ENCODE measurements at places on chromosomes 1 and 21.

DNA sequence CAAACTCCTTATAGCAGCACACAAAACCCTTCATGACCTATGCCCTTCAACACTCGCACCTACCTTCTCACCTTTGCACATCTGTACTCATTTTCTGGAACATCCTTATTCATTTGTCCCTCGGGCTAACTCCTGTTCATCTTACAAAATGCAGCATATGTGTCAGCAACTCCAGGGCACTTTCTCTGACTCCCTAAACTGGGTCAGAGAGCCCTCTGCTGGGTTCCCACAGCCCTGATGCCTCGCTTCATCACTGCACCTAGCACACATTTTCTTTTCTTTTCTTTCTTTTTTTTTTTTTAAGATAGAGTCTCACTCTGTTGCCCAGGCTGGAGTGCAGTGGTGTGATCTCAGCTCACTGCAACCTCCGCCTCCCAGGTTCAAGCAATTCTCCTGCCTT lies 54.0 kb downstream of the RAB3B start:
- DNase-seq, result no peak

GRCh38 chr1:90200646-90201205 lies 205.8 kb downstream of the ZNF326 start:
- no peak for DNase-seq

DNA sequence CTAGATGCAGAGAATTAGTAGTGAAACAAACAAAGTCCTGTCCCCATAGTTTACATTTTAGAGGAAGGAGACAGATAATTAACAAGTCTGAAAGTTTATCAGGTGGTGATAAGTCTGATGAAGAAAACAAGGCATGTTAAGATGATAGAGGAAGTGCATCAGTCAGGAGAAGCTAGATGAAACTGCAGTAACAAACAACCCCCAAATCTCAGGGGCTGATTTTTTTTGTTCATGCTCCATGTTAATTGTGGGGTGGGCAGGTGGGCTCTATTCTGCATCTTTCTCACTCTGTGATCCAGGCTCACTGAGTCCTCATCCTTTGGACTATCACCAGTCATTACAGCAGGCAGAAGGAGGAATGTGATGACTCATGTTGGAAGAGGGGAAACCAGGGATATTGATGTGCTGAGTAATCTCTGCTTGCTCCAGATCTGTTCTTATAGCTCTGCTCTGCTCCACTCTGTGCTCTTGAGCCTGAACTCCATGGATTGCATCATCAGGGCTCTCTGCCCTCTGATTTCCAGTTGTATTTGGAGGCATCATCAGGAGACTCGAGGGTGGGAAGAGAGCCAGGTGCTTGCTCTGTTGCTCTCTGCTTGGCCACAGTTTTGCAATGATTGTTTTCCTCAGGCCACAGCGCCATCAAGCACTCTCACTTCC lies 166.9 kb downstream of the IER5 start:
- no peak for DNase-seq

- DNase-seq, result no peak
Measured at GRCh38 chr1:117045644-117046043, 14.5 kb upstream of the TTF2 start.

DNA sequence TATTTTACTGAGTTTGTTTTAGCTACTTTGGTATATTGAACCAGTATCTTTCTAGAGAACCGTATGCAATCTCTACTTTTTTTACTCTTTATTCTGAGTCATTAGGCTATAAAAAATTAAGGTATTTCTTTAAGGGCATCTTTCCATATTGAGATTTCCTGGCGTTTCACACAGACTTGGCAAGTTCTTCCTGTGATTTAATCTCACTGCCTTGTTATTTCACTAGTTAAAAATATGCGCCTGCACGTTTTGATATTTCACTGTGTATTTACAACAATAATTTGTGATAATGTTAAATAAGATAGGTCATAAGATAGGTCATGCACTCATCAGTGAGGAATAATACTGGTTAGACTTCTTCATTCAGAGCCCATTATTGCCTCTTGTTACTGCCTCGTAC lies 16.2 kb upstream of the CR1L start:
- DNase-seq, result no peak

- no peak for DNase-seq
Measured at GRCh38 chr1:66349242-66349641, 184.7 kb upstream of the SGIP1 start.

GRCh38 chr1:216665406-216665805 lies 57.8 kb downstream of the ESRRG start:
- DNase-seq, result no peak

GRCh38 chr1:226404904-226405222 lies 3.0 kb downstream of the PARP1 start:
- DNase-seq, result no peak

DNA sequence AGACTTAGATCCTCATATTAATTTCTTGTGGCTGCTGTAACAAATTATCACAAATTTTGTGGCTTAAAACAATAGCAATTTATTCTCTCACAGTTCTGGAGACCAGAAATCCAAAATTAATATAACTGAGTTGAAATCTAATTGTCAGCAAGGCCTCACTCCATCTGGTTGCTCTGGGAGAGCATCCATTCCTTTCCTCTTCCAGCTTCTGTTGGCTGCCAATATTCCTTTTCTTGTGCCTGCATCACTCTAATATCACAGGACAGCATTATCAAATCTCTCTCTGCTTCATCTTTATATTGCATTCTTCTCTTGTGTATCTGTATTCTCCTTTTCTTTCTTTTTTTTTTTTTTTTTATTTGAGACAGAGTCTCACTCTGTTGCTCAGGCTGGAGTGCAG lies 9.3 kb downstream of the SLC35A3 start:
- no peak for DNase-seq

DNA sequence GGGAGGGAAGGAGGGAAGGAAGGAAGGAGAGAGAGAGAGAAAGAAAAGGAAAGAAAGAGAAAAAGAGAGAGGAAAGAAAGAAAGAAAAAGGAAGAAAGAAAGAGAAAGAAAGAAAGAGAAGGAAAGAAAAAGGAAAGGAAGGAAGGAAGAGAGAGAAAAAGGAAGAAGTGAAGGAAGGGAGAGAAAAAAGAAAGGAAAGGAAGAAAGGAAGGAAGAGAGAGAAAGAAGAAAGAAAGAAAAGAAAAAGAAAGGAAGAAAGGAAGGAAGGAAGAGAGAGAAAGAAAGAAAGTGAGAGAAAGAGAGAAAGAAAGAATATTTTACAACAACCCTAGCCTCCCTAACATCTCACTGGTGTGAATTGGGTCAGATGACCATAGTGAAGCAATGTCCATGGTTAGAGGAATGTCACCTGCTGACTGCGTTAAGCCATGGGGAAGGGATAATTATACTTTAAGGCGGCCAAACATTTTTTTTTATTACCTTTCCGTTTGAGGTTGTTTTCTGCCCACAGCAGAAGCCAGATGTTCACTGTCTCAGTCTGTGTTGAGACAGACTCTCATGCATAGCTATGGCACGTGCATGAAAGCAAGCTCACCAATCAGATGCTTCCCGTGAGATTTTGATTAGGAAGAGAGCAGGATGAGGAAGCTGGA lies 76.4 kb downstream of the SNRPE start:
- no peak for DNase-seq

DNA sequence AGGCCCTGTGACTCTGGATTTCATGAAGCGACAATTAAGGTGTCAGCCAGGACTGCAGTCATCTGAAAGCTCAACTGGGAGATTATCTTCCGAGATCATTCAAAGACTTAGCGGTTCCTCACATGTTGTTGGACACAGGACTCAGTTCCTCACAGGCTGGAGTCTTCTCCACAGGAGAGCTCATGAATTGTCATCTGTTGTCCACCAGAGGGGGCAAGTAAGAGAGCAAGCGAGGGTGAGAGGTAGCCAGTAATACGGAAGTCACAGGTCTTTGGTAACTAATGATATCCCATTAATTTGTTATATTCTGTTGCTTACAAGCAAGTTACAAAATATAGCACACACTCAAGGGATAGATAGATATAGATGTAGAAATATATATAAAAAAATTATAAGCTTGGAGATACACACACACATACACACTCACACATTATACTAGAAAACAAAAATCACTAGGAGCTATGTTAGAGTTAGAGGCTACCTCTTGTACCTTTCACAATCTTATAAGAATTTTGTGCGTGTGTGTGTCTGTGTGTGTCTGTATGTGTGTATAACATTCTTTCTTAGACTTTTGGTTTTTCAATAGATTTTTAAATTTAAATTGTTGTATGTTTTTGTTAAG lies 1695.3 kb downstream of the BRINP3 start:
- no peak for DNase-seq

DNA sequence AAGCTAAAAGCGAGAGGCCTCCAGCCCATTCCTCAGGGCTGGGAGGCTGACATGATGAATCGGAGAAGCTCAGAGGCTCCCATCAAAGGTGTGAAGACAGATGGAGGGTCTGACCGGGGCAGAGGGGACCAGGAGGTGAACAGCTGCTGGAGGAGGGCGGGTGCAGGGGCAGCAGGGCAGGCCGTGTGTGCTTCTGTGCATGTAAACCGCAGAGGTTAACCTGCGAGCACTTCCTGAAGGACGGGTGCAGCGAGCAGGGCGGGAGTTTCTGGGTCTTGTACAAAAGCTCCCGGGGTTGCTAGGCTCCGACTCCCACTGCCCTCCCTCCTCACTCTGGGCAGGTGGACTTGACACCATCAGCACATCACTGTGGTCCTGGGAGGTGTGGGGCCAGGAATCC lies 75.2 kb downstream of the PAX7 start:
- no peak for DNase-seq

All from activated T-cell treated with anti-CD3 and anti-CD28 coated beads for 4 hours (primary cell).